ENCODE measurements at places on chromosomes 3 and 15.
A peak's percentile ranks its signal among the peaks of the same experiment; 100 is the strongest.

DNA sequence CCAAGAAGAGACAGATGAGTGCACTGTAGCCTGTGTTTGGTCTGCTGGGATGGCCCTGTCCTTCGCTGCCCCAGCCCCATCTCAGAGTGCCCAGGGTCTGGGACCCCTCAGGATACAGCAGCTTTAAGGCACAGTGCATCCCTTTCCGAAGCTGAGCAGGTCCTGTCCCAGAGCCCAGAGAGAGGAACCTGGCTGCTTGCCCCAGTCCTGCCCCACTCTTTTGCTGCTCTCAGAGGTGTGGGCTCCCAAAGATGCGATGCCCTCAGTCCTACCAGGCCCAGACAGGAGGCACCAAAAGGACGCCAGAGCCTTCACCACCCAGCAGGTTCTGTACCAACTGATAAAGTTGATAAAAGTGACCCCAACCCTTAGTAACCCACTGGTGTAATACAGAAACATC lies 8.2 kb downstream of the PLCD1 start:
- DNase-seq = no peak

DNA sequence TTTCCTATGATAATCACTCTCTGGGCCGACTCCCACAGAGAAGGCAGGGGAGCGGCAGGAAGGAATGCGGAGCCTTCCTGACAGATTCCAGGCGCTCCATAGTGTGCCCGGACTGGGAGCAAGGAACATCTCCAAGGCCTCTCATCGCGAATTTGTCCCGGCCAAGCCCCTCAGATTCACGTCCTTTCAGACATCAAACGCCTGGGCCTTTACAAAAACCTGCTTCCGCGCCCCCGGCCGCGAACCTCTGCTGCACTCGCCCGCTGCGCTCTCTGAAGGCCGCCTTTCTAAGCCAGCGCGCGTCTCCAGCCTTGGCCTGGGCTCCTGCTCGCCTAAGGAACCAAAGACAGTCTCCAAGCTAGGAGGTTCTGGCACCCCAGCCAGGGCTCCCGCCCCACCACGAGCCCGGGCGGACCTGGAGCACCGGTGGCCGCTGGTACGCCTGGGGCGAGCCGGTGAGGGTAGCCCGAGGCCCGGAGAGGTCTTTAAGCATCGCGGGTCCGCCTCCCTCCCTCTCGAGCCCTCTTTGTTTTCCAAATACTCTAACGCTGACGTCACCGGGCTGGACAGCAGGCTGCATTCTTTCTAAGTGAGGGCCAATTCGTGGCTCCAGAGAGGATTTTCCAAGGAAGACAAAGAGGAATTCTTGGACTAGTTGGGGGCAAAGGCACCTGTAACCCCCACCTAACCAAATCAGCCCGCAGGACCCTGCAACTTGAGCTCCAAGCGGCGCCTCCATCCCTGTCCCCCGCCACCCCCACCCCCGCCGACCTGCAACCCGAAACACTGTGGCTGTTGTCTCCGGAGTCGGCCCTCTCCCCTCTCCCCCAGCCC lies 759 bp downstream of the AMOTL2 start:
- DNase-seq = no peak

GRCh38 chr15:55917881-55918296 lies 75.5 kb downstream of the NEDD4 start:
- DNase-seq = no peak

DNA sequence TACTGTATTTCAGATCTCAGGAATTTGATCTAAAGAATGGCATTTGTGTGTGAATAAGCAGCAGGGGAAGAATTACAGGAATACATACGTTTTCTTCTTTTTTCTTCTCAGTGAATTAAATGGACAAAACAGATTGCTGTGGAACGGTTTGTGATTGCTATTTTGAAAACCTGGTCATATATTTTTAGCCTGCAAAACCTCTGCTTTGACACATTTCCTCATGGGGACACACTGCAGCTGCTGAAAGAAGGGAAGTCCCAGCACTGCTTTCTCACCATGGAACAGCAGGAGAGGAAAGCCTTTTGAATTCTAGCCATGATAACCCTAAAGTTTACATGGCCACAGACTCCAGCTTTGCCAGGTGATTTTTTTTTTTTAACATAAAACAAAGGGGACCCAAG lies 315.0 kb downstream of the OXSM start:
- no peak for DNase-seq

- no peak for DNase-seq
Observed at GRCh38 chr3:140091143-140091542, 156.2 kb downstream of the CLSTN2 start.

DNA sequence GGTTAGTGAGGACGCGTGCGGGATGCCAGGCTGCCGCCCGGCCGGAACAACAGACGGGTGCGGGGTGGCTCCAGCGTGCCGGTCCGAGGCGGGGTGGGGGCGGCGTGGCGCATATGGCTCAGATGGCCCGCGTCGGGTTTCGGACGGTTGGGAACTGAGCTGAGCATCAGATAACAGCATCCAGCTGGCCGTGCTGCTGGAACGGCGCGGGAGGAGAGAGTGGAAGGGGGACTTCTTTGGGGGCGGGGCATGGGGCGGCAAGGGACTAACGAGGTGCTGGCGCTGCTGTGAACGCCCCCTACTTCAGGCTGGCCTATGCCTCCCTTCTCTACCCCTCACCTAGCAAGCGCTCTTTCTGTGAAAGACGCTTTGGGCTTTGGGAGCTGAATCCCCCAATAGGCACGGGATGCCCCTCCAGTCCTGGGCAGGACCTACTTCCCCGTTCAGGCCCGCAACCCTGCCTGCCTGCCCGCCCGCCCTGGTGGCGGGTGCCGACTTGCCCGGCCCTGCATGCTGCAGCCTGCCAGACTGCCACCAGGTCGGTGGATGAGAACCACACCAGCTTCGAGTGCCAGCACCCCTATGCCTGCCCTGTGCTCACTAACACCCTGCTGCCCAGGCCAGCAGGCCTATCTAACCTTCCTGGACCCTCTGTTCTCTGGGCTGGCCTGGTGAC lies 542 bp downstream of the INKA1 start:
- DNase-seq = peak; percentile 58

DNA sequence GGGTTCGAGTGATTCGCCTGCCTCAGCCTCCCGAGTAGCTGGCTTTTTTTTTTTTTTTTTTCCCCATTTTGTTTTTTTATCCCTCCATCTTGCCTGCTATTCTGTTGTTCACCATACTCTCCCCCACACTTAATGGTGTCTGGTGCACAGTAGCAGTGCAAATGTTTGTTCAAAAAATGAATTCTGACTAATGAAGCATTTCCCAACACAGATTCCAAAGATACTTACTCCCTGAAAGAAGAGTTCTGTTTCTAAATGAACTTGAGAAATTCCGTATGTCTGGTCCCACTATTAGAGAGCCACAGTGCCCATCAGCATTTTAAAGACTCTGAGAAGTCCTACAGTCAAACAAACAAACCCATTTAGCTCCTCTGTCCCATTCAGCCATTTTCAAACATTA lies 9.5 kb downstream of the EDEM1 start:
- DNase-seq = no peak

DNA sequence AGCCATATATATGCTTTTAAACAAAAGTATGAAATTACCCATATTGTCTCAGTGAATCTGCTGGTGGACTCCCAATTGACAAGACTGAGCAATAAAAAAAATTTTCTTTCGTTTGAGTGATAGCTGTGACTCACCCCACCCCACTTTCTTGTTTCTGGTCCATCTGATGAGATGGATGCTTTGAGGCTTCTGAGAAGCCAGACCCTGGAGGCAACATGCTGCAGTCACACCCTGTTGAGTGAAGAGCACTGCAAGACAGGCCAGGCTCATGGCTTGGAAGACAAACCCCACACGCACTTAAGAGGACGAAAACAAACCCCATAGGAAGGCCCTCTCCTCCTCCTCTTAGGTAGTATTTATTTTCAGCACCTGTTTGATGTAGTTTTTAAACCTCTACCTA lies 276.0 kb upstream of the TTC14 start:
- no peak for DNase-seq

DNA sequence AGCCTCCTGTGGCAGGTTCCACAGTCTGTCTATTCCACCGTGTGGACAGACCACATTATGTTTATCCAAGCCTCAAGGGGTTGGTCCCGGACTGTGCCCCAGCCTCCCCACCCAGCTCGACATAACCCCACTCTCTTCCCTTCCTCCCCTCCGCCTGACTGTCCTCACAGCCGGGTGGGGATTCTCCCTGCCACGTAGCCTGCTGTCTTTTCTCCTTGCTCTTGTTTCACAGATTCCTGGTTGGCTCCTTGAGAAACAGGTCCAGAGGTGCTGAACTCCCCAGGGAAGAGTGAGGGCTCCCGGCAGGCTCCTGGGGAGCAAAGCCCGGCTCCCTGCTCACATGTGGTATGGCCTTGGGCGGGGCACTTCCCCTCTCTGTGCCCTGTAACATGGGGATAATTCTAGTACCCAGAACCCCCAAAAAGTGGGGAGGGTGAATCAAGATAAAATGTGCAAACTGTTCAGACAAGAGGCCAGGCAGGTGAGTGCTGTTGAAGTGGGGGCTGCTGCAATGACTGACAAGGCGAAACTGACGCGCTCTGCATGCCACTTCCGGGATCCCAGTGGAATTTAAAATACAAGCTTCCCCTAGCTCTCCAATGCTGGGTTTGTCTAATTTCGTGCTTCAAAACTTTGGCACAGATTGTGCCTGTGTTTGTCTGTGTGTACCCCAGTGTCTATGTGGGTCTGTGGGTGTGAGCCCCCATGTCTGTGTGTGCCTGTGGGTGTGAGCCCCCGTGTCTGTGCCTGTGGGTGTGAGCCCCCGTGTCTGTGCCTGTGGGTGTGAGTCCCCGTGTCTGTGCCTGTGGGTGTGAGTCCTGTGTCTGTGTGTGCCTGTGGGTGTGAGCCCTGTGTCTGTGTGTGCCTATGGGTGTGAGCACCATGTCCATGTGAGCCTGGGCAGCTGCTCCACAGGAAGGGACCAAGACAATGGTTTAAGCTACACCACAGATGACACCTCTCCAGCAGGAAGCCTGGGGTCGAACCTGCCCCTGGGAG lies 160.6 kb upstream of the IQSEC1 start:
- DNase-seq = no peak

DNA sequence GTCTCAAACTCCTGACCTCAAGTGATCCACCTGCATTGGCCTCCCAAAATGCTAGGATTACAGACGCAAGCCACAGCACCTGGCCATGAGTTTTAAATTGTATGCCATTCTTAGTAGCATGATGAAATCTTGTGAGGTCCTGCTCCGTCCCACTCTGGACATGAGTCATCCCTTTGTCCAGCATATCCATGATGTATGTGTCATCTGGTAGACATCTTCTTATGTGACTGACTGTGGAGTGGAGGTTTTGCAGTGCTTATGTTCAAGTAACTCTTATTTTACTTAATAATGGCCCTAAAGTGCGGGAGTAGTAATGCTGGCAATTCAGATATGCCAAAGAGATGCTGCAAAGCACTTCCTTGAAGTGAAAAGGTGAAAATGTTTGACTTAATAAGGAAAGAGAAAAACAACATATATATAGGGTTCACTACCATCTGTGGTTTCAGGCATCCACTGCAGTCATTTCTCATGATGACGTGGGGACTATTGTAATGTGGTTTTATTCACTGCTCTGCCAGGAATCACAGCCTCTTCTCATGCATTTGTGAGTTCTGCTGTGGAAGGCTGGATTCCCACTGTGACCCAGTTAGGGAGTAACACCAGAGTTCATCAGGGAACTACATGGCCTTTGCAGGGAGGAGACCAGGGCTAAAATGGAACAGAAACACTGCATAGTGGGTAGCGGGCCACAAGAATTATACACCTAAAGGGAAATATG lies 204.6 kb upstream of the STRIT1 start:
- DNase-seq = no peak

GRCh38 chr3:114092151-114093015 lies 35.8 kb downstream of the QTRT2 start:
- no peak for DNase-seq

- no peak for DNase-seq
Observed at GRCh38 chr15:34653992-34654391, 70.5 kb upstream of the GOLGA8B start.

- DNase-seq = no peak
Observed at GRCh38 chr15:85757939-85758654, 36.6 kb downstream of the KLHL25 start.

- no peak for DNase-seq
Observed at GRCh38 chr3:22358334-22358733, 607.3 kb upstream of the ZNF385D start.

GRCh38 chr3:133479895-133480669 lies 80.2 kb downstream of the BFSP2 start:
- no peak for DNase-seq

DNA sequence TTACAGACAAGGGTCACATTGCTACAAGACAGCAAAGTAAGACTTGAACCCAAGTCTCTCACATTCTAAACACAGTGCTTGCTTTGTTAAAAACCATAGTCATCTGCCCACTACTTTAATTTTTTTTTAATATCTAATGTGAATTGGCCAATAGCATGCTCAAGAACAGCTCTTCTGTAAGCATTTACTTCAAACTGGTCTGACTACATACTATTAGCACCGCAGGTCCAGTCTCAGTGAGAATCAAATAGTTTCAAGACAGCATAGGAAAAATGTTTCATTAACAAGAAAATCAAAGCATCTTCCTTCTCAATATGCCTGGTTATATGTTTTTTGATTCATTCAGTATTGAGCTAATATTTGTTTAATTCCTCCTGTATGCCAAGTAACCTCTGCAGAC lies 419.9 kb downstream of the ERC2 start:
- DNase-seq = no peak

- DNase-seq = no peak
Observed at GRCh38 chr15:62783303-62783957, 259.1 kb upstream of the TPM1 start.

- DNase-seq = no peak
Observed at GRCh38 chr3:196194542-196194915, 16.7 kb downstream of the ZDHHC19 start.

GRCh38 chr3:133970916-133971315 lies 58.8 kb downstream of the SLCO2A1 start:
- no peak for DNase-seq

- DNase-seq = no peak
Observed at GRCh38 chr3:105965384-105965783, 96.6 kb upstream of the CBLB start.

GRCh38 chr3:139118835-139119234 lies 74.1 kb upstream of the PRR23C start:
- no peak for DNase-seq

Data from stimulated activated naive CD8-positive, alpha-beta T cell treated with anti-CD3 and anti-CD28 coated beads, Interleukin-15, amount 100 ng/mL, for 72 hours (primary cell).